ENCODE measurements at places on chromosomes 6 and 20.

DNA sequence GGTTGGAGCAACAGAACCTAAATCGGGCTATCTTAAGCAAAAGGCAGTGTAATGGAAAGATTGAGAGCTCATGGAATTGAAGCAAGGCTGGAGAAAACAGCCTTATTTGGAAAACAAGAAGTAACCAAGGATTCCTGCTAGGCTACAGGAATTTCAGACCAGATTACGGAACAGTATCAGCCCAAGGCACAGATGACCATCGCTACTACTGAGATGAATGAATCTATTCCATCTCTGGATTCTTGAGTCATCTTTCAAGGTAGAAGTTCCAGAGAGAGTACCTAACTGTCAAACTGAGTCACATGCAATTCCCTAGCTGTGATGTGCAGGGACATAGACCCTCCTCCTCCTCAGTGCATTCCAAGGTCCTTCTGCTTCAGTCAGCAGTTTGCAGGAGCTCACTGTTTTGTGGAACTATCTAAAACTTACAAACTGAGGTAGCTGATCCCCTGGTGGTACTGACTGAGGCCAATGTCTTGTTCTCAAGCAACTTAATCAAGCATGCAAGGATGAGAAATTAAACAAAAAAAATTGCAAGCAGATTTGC lies 62.0 kb upstream of the SMLR1 start:
- no peak for DNase-seq

DNA sequence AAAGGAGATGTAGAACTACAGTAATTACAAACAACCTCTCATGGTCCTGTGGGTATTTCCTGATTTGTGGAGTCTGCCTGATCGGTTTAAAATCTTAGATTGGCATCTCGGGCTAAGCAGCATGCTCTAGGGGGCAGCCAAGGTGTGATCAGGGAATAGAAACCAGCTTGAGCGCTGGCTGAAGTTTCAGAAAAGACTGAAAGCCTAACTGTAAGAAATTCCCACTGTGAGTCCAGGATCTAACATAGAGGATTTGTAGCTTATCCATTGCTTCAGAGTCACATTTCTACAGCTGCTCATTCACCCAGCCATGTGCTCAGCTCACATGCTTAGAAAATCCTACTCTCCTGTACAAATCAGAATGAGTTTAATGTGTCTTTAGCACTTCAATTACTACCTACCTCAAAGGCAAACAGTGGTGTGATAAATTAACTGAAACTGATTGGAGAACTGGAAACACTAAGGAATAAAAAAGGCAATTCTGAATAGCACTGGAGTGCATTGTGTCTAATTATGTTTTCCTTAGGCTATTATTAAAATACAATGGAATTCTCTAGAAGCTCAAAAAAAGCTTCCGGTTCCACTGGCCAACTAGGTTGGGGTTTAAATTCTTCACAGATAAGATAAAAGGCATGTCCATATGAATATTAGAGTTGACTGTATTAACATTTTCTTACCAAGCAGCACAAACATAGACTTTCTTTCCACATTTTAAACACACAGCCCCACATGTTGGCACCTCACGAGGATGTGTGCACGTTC lies 73.8 kb upstream of the MPC1 start:
- DNase-seq, result no peak

DNA sequence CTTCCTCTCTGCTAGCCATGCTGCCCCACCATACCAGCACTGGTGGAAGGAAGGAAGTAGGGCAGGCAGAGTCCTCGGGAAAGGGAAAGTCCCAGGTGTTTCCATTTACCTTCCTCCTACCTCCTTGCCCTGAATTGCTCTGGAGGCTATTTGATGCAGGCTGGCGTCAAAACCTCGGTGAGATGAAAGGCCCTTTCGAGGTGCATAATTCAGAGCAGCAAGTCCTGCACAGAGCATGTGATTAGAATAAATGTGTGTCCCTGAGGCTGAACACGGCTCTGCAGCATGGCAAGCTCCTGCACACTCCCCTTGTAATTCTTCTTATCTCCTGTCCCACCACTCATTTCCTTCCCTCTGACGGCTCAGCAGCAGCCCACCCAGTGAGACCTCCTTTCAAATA lies 98.7 kb upstream of the LRFN2 start:
- DNase-seq, result no peak

- no peak for DNase-seq
Measured at GRCh38 chr6:73639040-73639439, 14.8 kb downstream of the SLC17A5 start.

- DNase-seq, result no peak
Measured at GRCh38 chr6:30763618-30764489, 19.5 kb upstream of the IER3 start.

DNA sequence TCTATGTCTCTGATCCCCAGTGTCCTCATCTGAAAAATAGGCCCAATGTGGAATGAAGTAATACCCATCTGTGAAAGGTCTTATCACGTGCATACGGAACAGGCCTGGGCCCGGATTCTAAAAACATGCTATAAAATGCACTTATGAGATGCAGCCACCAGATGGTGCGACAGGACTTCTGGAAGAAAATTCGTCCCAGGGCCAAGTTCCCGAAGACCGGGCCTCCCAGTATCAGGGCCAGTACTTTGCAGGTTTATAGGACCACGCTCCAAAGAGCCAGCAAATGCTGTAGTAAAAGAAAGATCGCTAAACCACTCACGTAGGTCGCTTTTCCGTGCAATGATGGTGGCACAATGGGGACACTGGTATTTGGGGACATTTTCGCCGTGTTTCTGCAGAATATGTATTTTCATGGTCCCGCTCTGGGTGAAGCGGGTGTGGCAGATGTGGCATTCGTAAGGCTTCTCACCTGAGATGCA lies 10.6 kb downstream of the CTCFL start:
- peak; percentile 37 for DNase-seq

DNA sequence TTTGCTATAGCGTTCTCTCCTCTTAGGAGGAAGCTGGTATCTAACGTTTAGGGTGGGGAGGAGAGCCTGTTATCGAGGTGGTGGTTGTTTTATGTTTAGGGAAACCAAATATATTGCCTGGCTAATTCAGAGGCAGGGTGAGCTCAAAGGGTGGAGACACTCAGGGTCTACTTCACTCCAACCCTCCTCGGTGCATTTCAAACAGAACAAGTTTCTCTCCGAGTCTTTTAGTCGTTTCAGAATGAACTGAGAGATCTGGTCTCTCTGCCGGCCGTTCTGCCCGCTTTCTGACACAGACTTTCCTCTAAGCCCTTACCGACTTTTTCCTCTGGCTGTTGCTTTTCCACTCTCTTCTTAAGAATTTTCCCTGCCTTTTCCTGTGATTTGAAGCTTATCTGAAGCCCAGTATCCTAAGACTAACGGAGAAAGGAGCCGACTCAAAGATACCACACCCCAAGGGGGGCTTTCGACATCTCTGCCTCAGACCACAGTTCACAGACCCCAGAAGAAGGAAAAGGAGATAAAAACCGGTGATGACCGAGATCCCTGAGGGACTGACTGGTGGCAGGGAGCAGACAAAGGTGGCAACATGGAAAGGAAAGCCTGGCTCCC lies 865 bp downstream of the STK38 start:
- DNase-seq, result no peak

GRCh38 chr6:105867821-105868220 lies 218.3 kb upstream of the PRDM1 start:
- no peak for DNase-seq

DNA sequence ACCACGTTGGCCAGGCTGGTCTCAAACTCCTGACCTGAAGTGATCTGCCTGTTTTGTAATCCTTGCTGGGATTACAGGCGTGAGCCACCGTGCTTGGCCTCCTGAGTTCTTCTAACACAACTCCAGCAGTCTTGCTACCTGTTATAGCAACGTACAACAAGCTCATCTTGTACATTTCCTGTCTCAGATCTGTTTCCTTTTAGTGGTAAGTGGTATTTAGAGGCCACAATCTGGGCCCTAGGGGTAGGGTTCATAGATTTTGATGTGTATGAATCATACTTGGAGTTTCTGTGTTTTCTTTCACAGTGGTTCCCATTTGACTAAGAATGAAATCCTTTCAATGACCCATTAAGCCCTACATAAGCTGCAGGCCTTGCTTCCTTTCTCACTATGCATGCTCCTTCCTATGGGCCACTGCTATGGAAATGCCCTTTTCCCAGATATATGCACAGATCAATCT lies 27.1 kb upstream of the SYNCRIP start:
- peak; percentile 66 for DNase-seq

GRCh38 chr6:52210227-52210626 lies 24.1 kb downstream of the IL17A start:
- DNase-seq, result no peak

DNA sequence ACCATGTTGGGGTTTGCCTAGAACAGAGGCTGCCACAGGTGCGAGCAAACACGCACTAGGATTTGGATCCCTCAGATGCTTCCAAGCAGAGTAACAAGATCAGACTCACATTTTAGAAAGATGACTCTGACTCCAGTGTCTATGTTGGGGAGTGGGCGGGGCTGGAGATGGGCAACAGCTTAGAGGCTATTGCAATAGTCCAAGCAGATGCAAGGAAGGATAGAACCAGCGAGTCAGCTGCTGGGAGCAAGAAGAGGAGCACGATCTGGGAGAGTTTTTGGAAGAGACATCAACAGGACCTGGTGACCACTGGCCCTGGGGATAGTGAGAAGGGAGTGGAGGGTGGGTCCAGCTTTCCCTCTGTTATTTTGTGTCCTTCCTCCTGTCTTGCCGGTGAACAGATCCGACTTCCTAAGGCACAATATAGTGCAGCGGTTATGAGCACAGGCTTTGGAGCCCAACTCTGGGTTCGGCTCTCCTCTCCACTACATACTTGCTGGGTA lies 52.7 kb downstream of the FGD2 start:
- no peak for DNase-seq

DNA sequence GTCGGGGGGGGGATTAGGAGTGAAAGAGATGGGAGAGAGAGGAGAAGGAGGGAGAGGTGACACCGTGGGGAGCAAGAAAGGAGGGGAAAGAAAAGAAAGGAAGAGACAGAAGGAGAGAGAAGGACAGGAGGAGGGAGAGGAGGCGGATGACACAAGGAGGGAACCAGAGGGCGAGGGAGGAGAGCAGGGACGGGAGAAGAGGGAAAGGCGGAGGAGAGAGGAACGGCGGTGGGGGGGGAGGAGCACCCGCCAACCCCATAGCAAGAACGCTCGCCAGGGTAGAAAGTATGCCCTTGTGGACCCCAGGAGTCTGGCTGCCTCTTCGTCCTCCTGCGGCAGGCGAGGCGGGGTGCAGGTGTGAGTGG lies 4.5 kb upstream of the INSM1 start:
- DNase-seq, result no peak

GRCh38 chr6:66896415-66896814 lies 1189.4 kb upstream of the EYS start:
- DNase-seq, result no peak

DNA sequence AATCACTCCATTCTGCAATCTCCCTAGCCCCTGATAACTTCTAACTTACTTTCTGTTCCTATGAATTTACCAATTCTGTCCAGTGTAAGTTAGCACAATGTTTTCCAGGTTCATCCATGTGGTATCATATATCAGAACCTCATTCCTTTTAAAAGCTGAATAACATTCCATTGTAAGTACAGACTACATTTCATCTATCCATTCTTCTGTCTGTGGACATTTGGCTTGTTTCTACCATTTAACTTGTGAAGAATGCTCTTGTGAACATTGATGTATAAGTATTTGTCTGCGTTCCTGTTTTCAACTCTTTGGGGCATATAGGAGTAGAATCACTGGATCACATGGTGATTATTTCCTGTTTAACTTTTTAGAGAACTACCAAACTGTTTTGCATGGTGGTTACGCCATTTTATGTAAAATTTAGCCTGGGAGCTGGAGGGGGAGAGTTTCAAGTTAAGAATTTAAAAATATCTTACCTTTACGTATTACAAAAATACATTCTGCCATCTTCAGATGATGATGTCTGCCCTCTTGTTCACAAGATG lies 156.5 kb downstream of the BTBD3 start:
- DNase-seq, result peak; percentile 10

GRCh38 chr6:157094038-157094437 lies 229.3 kb downstream of the TMEM242 start:
- no peak for DNase-seq

- no peak for DNase-seq
Measured at GRCh38 chr6:113065611-113066010, 718.5 kb downstream of the RFPL4B start.

DNA sequence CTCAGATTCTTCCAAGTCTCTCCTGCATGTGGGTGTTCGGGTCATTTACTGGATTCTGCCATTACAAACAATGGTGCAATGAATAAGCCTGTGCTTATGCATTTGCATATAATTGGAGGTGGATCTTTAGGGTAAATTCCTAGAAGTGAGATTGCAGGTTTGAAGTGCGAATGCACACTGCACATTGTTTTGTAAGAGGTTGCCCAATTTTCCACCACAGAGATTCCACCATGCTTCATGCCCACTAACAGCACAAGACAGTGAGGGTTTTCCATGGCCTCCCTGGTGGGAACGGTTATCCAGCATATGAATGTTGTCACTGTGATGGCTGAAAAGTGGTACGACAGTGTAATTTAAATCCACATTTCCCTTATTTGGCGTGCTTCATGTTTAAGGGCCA lies 178.8 kb upstream of the PMEPA1 start:
- DNase-seq, result no peak

DNA sequence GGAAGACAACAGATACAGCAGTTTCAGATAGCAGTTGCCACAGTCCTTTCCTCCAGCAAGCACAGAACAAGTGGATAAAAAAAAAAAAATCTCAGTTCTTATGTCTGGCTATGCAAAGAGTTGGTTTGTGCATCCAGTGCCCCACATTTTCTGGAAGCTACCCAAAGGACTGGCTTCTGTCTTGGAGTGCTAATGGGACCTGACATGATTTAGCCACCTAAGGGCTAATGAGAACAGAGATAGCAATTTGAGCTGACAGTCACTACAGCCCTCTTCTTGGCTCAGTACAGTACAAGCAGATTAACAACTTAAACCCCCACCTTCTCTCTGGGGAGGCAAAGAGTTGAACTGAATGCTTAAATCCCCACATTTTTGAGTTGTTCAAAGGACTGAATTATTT lies 976.8 kb downstream of the TBC1D32 start:
- no peak for DNase-seq

DNA sequence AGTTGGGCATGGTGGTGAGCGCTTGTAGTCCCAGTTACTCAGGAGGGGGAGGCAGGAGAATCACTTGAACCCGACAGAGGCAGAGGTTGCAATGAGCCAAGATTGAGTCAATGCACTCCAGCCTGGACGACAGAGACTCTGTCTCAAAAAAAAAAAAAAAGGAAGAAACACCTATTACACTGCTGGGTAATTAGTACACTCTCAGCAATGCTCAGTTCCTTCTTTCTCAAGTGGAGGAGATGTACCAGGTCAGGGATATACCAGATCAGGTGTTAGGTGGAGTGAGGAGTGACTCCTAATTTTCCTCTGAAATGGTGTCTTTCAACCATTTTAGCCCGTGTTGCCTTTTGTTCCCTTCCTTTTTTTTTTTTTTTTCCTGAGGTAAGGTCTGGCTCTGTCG lies 30.0 kb upstream of the UBR2 start:
- no peak for DNase-seq

GRCh38 chr20:44160133-44160532 lies 26.9 kb downstream of the JPH2 start:
- no peak for DNase-seq

Data from AML-193 (cell line).